ENCODE measurements at places on chromosomes 11 and 22.

GRCh38 chr11:2540223-2540991 is 95.6 kb downstream of the KCNQ1 start:
- no peak for DNase-seq

DNA sequence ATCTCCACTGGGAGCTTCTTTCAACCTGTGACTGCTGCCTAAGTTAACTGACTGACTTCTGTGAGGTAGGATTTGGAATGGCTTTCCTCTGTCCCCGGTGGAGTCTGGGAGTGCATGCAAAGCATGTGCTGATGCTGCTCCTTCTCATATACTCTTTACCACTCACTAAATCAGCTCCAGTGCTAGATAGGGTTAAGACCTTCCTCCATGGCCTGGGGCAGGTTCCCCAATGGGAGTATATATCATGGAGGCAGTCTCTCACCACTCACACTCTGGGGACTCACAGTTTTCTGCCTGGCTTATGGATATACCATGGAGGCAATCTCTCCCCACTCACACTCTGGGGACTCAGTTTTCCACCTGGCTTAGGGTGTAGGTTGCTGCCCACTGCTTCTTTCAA is 10.1 kb upstream of the FANCF start:
- DNase-seq, result no peak

GRCh38 chr11:47183031-47183856 is 3.0 kb downstream of the PACSIN3 start:
- DNase-seq, result no peak

GRCh38 chr11:5553343-5553742 is 5.0 kb upstream of the OR52H1 start:
- no peak for DNase-seq

DNA sequence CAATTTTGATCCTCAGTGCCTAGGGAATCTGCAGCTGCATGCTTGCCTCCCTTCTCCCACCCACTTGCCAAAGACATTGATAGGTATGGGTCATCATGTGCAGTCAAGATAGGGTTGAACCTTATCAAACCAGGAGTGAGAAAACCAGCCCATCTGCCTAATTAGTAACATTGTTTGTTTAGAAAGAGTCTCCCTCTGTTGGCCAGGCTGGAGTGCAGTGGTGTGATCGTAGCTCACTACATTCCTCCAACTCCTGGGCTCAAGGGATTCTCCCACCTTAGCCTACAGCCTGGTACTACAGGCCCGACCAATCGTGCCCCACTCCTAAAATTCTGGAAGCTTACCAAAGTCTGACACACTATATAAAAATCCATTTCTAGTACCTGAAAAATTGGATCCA is 4.6 kb downstream of the C11orf71 start:
- no peak for DNase-seq

GRCh38 chr11:119793335-119793984 is 64.5 kb upstream of the NECTIN1 start:
- peak; percentile 37 for DNase-seq

- DNase-seq, result no peak
These were observed 44.5 kb downstream of the ZNF280B start for GRCh38 chr22:22463855-22464540.

- no peak for DNase-seq
These were observed 6.3 kb downstream of the CRY2 start for GRCh38 chr11:45853332-45854219.

DNA sequence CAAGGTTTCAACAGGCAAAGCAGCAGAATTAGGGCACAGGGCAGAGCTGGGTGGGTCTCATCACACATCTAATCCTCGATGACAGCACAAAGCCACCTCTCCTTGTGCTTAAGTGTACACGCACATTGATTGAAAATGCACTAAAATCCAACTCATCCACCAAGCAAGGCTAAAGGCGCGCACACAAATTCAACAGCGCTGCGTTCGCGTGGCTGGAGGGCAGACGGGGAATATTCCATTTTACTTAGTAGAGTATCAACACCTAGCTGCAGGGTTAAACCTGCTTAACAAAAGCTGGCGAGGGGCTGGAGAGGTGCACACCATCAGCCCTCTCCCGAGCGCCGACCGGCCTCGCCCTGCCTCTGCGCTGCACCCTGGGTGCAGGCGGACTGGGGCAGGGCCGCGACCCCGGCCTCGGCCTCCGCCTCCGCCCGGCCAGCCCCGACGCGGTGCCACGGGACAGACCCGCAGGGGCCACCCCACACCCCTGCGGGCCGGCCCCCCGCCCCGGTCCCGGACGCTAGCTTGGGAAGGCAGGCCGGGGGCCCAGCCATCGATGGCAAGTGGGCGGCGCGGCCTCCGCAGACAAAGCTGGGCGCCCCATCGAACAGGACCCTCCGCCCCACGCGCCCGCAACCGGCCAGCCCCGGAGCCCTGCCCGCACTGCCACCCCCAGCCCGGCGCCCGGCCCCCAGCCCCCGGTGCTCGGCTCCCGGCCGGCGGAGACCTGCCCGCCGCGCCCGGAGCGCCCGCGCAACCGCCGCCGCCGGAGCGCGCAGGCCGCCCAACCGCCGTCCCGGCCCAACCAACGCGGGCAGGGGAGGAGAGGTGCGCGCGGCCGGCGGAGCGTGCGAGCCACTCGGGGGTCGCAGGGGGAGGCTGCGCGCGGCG is 929 bp downstream of the PRDM10 start:
- no peak for DNase-seq

- no peak for DNase-seq
These were observed 76.1 kb downstream of the RPL27A start for GRCh38 chr11:8758619-8759169.

DNA sequence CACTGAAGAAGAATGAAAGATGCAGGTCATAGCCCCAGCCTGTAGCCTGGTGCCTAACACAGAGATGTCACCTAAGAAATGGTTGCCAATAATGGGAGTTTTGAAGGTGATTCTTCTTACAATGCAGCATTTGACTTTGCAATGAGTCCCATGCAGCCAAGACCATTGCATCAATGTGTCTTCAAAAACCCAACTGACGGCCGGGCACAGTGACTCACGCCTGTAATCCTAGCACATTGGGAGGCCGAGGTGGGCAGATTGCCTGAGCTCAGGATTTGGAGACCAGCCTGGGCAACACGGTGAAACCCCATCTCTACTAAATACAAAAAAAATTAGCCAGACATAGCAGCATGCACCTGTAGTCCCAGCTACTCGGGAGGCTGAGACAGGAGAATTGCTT is 89.3 kb upstream of the ASPHD2 start:
- DNase-seq, result no peak

DNA sequence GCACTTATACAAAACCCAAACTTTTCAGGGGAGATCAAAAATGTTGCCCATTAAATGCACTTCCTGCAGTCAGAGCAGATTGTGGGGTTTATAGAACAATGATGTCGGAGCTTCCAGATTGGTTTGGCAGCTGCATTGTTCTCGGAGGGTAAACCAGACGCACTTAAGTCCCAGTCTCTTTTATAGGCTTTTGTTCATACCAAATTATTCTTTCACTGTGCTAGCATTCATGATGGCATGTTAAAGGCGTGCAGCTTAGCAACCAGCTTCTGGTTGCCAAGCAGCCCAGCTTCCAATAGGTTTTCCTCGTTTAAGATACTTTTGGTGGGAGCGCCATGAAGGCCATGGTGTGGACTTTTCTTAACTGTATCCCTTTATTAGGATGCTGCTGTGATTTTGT is 40.9 kb downstream of the ZC3H12C start:
- no peak for DNase-seq

DNA sequence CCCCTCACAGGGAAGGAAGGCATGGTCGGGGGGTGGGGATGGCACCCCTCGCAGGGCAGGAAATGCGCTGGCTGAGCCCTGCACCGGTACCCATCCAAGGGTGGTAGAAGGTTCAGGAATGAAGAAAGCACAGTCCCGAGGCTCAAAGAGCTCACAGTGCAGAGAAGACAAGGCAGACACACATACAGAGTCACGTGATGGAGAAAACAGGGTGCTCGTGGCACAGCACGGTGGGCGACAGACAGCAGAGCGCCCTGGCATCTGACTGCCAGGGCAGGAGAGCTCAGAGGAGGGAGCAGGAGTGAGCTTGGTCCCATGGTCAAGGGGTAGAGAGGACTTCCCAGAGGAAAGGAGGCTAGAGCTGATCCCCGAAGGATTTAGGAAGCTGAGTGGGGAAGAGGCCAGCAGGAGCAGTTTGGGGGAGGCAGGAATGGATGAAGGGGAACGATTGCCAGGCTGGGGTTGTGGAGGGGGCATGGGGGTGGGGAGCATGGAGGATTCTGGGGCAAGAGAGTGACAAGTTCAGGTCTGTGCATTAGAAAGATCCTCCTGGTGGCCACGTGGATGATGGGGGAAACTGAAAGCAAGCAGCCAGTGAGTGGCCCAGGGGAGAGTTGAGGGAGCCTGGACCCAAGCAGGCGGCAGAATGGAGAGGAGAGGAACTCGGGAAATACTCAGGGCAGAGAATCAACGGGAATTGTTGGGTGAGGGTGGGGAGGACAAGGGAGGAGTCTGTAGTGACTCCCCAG is 43.9 kb downstream of the PDE2A start:
- no peak for DNase-seq

DNA sequence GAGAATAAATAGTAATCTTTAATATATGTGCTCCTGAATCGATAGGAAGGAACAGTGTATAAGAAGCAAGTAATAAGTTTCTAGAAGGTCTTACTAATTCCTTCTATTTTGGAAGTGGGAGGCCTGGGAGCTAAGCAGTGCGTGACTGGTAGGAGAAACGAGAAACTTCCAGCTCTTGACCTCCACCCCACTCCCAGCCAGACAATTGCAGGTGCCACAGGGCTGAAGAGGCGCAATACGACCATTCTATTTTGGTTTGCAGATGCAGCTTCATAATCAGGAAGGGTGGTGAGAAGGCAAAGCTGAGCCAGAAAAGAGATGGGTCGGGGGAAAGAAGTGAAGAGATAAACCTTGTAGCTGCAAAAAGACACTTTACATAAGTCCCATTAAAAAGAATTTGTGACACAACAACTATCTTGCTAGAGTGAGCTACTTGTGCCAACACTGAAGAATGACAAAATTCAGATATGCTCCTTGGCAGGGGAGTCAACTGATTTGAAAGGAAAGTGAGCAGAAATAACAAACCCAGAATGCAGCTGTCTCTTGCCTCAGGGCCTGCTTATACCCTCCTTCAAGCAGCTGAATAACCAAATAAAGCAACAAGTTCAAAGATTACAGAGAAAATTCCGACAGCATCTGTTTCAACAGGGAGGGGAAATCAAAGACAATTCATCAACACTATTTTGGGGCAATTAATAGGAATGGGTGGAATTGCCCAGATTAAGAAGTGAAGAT is 35.1 kb downstream of the GRIA4 start:
- no peak for DNase-seq

DNA sequence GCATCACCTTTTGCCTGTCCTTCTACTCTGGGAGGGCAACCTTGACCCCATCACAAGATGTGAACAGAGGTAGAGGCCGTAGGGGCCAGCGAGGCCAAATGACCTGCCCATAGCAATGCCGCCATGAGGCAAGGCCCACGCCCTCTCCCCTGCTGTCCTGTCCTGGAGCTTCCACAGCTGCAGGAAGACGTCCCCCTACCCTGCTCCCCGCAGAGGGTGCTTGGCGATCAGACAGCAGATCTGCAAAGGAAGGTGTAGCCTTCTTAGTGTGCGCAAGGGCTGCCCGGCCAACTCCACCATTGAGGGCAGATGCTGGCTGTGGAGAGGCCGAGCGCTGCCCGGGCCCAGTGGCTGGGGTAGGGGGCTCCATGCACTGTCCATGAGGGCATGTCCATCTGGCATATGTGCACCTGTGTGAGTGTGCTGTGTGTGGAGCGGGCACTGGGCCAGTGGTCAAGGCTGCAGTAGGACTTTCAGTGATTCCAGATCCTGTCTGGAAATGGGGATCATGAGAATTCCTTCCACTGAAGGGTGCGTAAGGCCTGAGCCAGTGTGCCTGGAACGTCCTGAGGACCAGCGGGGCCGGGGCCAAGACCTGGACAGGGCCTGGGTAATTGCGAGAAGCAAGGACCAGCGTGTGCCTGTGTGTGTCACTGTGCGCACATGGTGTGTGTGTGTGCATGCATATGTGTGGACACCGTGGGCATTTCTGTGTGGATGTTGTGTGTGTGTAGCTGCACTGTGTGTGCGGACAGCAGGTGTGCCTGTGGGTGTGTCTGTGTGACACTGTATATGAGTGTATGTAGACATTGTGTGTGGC is 11.0 kb downstream of the TRPM5 start:
- peak; percentile 26 for DNase-seq

GRCh38 chr22:49095366-49095765 is 732.3 kb downstream of the BRD1 start:
- DNase-seq, result no peak

- DNase-seq, result no peak
These were observed 5.6 kb downstream of the PIM3 start for GRCh38 chr22:49966041-49966773.

GRCh38 chr11:126186708-126187529 is 24.5 kb downstream of the RPUSD4 start:
- DNase-seq, result no peak

GRCh38 chr22:20946080-20946986 is 20.7 kb upstream of the AIFM3 start:
- peak; percentile 7 for DNase-seq

- DNase-seq, result no peak
These were observed 15.2 kb upstream of the EHF start for GRCh38 chr11:34605481-34606325.

- DNase-seq, result no peak
These were observed 23.6 kb downstream of the ZC3H7B start for GRCh38 chr22:41324821-41325528.

- no peak for DNase-seq
These were observed 33.7 kb upstream of the MPPED1 start for GRCh38 chr22:43377896-43378704.

GRCh38 chr11:70863993-70864392 is 388.4 kb downstream of the SHANK2 start:
- DNase-seq, result no peak

DNA sequence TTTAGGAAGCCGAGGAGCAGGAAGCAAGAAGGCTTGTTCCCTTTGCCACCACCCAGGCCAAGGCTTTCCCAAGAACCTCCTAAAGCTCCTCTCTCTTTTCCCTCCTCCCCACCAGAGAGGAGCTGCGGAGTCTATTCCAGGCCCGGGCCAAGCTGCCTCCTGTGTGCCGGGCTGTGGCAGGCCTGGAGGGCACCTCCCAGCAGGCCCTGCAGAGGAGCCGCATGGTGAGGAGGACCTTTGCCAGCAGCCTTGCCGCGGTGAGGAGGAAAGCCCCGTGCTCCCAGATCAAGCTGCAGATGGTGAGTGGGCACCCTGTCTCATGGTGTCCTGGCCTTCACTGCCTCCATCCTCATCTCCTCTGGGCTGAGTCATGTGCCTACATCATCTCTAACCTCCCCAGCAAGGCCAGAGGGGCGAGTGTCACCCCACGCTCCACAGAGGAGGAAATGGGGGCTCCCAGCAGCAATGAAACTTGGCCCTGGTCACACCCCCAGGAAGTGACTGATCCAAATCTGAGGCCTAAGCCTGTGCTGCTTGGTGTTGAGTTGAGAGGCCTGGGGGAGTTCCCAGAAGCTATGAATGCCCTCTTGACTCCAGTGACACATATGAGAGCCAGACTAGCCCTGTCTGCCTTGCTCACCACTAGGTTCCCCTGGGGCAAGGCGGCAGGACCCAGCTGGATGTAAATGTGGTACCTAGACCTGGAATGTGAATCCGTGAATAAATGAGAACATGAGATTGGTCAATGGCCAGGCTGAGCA is 104.2 kb downstream of the MYO18B start:
- no peak for DNase-seq

GRCh38 chr11:66646828-66647227 is 8.3 kb downstream of the RBM4 start:
- no peak for DNase-seq

All from dorsolateral prefrontal cortex (tissue), 122 donors.